ENCODE measurements at places on chromosomes 6 and 20.

DNA sequence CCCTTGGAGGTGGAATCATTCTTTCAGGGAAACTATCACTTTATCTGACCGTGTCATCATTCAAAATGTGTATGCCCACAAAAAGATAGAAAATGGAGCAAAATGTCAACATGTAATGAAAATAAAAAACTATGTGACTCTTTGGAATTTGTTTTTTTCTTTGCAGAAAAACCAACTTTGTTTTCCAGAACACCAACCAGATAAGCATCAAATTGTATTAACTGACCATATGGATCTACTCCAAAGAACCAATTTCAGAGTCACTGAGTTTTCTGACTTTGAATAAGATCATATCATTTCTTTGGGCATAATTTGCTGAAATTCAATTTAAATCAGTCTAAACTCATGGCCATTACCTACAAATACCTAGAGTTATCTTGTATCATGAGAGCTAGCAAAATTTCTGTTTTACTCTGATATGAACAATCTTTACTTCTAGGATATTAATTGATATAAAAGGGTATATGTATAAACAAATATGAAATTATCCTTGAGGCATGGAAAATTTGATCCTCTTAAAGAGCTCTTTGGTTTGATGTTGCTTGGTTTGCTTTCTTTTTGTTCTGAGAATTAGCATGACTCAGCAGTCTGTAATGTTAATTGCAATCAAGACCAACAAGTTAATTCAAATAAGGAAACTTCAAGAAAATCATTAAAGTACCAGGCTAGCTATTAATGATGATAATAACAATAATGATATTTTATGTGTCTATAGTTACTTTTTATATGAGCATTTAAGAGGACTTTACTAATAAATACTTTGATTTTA, 444.4 kb upstream of the MARCKS start:
- no peak for DNase-seq

GRCh38 chr6:108651340-108652227, 90.9 kb downstream of the FOXO3 start:
- DNase-seq, result no peak

DNA sequence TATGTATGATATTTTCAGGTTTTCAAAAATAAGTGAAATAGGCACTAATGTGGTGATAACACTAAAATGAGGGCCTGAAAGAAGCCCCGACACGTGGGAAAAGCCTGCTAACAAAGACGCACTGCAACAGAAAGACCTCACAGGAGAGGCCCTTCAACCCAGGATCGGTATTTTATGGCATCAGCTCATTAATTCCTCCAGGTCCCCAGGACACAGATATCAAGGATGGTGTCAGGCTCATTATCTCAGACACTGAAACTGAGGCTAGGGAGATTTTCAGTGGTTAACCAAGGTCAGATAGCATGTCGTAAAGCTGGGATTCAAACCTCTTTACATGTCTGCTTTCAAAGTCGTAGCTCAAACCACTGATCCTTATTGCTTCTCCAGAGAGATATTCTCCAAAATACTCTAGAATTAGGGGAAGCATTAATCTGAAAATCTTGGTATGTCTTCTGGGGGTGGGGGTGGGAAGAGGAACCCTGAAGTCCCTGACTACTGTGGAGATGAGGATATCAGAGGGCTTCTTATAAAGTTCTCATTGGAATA, 64.1 kb downstream of the PPP1R3G start:
- no peak for DNase-seq

GRCh38 chr6:85389151-85389797, 60.6 kb upstream of the NT5E start:
- no peak for DNase-seq
